Activated naive CD8-positive, alpha-beta T cell treated with anti-CD3 and anti-CD28 coated beads, Interleukin-2, amount 50 U/mL, for 16 hours (primary cell): ENCODE measurements at places on chromosomes 4 and X.

- no peak for DNase-seq
Measured at GRCh38 chr4:142203505-142203904, 567.1 kb downstream of the IL15 start.

GRCh38 chr4:2396781-2397368 is 21.6 kb downstream of the ZFYVE28 start:
- DNase-seq, result no peak

GRCh38 chr4:145779319-145779801 is 99.4 kb downstream of the C4orf51 start:
- DNase-seq, result no peak

- DNase-seq, result no peak
Measured at GRCh38 chr4:108118505-108118904, 50.2 kb downstream of the LEF1 start.

GRCh38 chrX:18983666-18984380 is at the start of gene PHKA2:
Gene PHKA2, minus strand, starts transcription at chrX:18984114. Its CDS starts 182 bp downstream, at chrX:18983932.
- DNase-seq, result peak; percentile 1

GRCh38 chr4:13171292-13172057 is 312.7 kb downstream of the RAB28 start:
- no peak for DNase-seq

- DNase-seq, result no peak
Measured at GRCh38 chr4:40843696-40844095, 93.9 kb downstream of the NSUN7 start.

- no peak for DNase-seq
Measured at GRCh38 chrX:39975101-39975925, 122.4 kb downstream of the BCOR start.

DNA sequence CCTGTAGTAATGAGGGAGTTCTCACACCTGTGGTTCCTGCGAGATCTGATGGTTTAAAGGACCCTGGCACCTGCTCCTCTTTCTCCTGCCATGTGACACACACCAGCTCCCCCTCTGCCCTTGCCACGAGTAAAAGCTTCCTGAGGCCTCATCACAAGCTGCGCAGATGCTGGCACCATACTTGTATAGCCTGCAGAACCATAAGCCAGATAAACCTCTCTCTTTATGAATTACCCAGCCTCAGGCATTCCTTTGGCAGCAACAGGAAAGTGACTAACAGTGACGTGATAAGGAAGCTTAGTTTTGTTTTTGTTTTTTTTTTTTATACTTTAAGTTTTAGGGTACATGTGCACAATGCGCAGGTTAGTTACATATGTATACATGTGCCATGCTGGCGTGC is 130.9 kb downstream of the AFAP1 start:
- no peak for DNase-seq

- no peak for DNase-seq
Measured at GRCh38 chr4:95215991-95216605, 332.7 kb downstream of the UNC5C start.

GRCh38 chr4:139223682-139224317 is 46.8 kb upstream of the ELF2 start:
- DNase-seq, result no peak

GRCh38 chrX:69614886-69615285 is 1.0 kb upstream of the EDA start:
- DNase-seq, result no peak

DNA sequence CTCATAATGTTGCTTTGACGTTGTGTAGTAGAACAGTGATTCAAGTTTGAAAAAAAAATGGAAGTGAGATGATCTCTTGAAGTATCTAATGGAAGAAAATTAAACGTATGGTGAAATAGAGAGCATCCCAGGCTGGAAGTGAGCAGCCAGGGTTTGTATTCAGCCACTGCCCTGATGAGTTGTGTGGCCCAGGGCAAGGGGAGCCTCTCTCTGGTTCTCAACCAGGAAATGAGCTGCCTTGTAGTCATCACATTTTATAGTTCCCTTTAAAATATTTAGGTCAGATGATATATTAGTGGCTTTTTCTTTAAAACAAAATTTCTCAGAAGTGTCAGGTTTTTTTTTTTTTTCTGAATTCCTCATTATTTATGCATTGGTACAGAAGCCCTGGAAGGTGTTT is 150.3 kb downstream of the GPAT3 start:
- DNase-seq, result no peak

- no peak for DNase-seq
Measured at GRCh38 chr4:168710353-168710946, 213.6 kb downstream of the PALLD start.

GRCh38 chrX:154059729-154060245 is 37.7 kb downstream of the MECP2 start:
- no peak for DNase-seq

GRCh38 chr4:15348695-15349094 is 79.1 kb upstream of the C1QTNF7 start:
- DNase-seq, result no peak

DNA sequence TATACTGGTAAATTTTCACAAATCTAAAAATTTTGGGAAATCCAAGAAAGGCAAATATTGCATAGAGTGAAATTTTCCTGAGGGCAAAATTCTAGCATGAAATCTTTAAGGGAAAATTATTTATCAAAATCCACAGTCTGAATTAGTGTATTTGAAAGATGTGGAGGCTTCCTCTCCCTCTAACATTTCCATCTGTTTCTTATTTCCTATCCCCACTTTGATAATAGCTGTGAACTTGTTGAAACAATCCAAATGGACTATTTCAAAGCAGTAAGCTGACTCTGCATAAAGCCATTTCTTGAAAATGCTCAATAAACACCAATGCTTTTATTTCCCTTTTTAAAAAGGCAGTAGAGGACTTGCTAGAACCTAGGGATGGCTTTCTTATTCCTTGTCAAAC is 107.3 kb upstream of the PABPC4L start:
- DNase-seq, result no peak

- DNase-seq, result no peak
Measured at GRCh38 chr4:3440979-3441500, 728 bp upstream of the HGFAC start.

GRCh38 chrX:50402886-50403285 is 67.7 kb downstream of the DGKK start:
- DNase-seq, result no peak

DNA sequence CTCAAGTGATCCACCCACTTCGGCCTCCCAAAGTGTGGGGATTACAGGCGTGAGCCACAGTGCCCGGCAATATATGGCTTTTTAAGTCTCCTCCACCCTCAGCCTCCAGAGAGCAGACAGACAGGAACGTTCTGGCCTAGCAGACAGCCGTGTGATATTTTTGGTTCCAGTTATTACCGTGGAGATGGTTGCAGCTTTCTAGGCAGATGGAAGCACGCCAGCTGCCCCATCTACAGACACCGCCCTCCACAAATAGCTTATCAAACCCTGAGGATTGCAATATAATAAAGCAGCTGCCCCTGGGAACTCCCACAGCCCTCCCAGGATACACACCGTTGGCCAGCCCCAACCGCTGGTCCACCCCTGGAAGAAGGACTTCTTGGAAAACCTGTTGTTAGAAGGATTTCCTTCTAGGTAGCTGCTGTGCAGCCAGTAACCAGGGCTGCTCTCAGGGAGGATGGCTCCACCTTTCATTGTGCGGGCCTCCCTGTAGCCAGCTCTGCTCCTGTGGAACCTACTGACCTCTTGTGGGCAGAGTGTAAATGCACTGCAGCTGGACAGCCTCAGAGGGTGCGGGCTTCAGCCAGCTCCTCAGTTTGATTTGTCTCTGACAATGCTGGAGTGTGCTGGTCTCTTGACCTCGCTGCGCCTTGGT is 44.0 kb downstream of the SLC25A5 start:
- no peak for DNase-seq

DNA sequence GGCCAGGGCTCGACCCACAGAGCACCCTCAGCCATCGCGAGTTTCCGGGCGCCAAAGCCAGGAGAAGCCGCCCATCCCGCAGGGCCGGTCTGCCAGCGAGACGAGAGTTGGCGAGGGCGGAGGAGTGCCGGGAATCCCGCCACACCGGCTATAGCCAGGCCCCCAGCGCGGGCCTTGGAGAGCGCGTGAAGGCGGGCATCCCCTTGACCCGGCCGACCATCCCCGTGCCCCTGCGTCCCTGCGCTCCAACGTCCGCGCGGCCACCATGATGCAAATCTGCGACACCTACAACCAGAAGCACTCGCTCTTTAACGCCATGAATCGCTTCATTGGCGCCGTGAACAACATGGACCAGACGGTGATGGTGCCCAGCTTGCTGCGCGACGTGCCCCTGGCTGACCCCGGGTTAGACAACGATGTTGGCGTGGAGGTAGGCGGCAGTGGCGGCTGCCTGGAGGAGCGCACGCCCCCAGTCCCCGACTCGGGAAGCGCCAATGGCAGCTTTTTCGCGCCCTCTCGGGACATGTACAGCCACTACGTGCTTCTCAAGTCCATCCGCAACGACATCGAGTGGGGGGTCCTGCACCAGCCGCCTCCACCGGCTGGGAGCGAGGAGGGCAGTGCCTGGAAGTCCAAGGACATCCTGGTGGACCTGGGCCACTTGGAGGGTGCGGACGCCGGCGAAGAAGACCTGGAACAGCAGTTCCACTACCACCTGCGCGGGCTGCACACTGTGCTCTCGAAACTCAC is 3.6 kb downstream of the MID1IP1 start:
- no peak for DNase-seq

DNA sequence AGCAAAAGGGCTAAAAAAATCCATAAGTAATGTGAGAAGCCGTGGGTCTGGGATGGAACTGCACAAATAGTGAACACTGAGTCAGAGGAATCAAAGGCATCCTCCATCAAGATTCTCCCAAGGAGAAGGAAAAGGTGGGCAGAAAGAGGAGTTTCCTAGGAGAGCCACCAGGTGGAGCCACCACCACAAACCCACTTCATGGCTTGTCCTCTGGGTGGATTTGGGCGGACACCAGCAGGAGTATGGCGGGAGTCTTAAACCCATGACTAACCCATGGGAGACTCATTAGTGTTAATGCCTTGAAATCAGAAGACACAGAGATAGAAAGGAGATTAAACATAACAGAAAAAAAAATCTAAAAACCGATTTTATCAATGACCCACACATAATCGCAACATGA is 147.7 kb downstream of the SH3KBP1 start:
- peak; percentile 1 for DNase-seq
